ENCODE measurements at places on chromosomes 2 and 18.

GRCh38 chr2:217928324-217929181 lies 74.2 kb downstream of the TNS1 start:
- no peak for DNase-seq

DNA sequence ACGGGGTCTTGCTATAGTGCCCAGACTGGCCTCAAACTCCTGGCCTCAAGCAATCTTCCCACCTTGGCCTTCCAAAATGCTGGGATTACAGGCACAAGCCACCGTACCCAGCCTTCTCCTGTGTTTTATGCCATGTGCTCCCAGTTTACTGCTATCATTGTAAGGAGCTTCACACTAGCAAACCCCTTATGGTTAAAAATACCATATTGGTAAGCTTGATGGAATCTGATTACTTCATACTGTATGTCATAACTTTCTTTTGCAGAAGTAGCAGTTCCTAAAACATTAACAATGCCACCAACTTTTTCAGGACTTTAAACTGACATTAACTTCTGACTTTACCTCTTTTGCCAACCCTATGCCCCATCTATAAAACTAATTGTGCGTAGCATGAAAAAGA lies 36.2 kb downstream of the HAT1 start:
- no peak for DNase-seq

DNA sequence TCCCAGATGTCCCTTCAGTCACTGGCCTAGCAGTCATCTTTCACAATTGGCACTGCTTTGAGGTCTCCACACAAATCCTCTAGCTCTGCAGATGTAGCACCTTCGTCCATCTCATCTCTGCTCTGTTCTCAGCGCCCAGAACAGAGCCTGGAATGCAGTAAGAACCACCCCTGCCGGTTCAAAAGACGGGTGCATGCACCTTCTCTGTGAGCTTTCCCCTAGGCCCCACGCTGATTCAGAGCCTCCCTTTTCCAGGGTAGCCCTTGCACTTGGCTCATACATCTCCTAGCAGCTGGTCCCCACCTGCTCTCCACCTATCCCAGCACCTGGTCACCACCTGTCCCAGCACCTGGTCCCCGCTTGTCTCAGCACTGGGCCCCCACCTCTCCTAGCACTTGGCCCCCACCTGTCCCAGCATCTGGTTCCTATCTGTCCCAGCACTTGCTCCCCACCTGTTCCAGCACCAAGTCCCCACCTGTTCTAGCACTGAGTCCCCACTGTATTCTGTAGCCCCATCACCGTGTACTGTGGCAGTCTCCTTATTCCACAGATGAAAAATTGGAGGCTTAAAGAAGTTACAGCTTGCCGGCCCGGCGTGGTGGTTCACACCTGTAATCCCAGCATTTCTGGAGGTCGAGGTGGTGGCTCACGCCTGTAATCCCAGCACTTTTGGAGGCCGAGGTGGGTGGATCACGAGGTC lies 4.7 kb upstream of the KCNF1 start:
- DNase-seq, result no peak

DNA sequence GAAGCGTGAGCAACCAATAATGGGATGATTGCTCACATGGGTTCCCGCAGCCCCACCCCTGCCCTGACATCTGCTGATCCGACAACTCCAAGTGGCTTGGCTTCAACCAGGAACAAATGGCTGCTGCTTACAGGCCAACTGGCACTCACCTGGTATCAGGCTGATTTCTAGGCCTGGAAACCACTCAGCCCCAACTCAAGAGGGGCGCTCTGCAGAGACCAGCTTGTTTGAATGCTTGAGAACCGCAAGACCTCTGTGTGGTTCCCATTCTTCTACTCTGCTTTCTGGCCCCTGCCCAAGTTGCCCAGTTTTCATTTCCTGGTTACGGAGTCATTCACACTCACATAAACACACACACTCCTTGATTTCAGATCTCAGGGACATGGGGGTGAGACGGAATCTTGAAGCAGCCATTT lies 52.0 kb downstream of the TNP1 start:
- no peak for DNase-seq

DNA sequence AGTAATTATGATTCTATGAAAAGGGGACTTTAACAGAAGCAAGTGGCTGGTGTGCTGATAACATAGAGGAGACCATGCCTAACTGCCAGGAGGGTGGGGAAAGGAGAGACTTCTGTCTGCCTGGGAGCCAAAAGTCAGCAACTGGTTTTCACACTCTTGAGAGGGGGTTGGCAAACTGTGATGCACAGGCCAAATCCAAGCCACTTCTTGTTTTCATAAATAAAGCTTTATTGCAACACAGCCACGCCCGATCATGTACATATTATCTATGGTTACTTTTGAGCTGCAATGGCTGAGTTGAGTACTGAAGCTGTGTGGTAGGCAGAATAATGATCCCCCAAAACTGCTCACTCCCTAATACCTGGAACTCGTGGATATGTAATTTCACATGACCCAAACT lies 208.4 kb downstream of the LNPK start:
- no peak for DNase-seq

GRCh38 chr2:68200157-68200787 lies 42.6 kb downstream of the PNO1 start:
- DNase-seq, result no peak

DNA sequence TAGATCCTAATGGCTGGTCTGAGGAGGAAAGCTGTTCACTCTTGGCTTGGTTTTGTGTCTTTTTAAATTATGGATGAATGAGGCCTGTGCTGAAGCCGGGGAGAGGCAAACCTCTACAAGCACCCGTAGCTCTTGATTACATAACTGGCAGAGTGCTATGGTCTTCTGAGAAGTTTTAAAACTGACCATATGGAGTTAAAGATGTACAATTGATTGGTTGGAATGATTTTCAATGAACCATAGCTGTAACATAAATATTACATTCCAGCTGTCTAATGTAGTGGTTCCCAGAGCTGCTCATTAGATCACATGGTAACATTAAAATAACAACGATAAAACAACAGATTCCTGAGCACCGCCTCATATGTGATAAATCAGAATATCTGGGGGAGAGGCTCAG lies 71.1 kb upstream of the MAP4K3 start:
- no peak for DNase-seq

Data from SK-N-MC (cell line).